ENCODE measurements at places on chromosomes 3 and 15.

DNA sequence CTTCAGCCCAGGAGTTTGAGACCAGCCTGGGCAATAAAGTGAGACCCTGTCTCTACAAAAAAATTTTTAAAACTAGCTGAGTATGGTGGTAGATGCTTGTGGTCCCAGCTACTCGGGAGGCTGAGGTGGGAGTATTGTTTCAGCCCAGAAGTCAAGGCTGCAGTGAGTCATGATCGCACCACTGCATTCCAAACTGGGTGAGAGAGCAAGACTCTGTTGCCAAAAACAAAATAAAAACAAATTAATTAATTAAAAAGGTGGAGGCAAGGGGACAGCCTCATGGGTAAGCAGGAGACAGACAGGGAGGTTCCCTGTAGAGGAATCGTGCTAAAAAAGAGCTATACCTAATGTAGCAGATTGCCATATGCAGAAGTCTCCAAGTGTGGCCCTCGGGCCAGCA lies 12.6 kb downstream of the HAPLN3 start:
- no peak for DNase-seq

DNA sequence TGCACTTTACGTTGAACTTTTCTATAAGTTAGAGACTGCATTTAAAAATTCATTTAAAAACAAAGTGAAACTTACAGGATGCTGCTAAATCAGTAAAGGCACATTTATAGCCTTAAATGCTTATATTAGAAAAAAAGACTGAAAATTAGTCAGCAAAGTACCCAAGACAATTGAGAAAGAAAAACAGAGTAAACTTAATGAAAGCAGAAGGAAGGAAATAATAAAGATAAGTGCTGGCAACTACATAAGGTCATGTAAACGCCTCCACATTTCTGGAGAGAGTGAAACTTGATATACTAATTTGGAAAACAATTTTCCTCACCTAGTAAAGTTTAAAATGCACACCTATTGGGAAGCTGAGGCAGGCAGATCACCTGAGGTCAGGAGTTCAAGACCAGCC lies 58.2 kb upstream of the ACAN start:
- no peak for DNase-seq

GRCh38 chr3:134039161-134039862 lies 9.6 kb upstream of the SLCO2A1 start:
- DNase-seq: no peak

DNA sequence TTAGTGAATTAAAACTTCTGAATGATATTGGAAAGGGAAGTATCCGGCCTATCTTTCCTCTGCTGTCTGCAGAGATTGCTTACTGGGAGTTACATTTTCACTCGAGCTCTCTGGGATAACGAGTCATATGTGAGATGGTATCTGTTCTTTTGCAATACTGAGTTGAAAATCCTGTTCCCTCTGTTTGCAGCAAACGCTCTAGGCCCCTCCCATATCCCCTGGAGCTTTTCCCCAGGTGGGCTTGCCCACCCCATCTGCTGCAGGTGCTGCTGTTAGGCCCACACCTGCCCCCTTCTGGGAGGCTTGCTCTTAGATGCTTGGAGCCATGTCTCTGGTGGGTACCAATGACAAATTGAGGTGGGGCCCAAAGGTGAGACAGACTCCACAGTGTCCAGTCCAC lies 42.7 kb upstream of the MTMR10 start:
- DNase-seq: no peak

DNA sequence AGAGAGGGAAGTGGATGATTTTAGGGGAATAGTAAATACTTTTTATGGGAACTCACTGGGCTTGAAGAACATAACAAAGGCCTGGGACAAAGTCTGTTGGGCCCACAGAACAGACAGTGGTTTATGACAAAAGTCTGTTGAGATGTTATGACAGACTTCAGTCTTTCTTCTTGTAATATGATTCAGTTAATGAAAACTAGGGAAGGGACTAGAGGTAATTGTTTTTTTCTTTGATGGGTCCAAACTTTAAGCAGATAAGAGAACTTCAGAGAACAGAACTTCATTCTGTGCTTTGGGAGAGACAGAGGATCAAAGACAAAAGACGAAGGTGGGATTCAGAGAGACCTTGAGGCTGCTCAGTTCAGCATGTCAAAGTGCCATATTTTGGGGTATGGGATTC lies 9.3 kb downstream of the CRYBG3 start:
- DNase-seq: no peak

GRCh38 chr3:49725906-49726681 lies 2.3 kb upstream of the GMPPB start:
- DNase-seq: no peak

- no peak for DNase-seq
These were observed 51.7 kb downstream of the ZIC4 start for GRCh38 chr3:147354623-147355022.

DNA sequence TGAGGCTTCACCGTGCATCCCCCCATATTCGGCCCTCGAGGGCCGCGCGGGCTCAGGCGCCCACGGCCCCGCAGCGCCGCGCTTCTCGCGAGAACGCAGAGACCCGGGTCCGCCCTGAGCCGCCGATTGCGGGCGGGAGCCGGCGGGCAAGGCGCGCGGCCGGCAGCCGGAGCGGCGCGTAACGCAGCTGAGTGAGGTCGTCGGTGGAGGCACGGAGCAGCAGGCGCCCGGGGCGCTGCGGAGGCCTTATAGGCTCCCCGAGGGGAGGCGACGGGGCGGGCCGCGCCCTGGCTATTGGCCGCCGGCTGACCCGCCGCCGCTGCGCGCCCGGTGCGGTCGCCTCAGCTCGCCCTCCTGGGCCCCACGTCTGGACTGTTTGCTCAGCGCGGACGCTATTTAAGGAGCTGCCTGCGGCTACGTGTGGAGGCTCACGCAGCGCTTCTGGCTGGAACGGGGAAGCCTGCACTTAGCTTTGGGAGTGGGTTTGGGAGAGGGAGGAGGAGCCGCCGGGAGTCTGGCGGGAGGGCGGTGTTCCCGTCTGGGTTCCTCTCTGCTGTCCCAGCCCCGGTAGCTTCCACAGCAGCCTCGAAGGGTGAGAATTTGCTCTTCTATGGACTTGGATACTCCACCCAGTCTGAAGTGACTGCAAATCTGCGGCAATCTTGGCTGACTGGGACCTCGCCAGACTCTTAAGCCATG lies at the start of gene PLOD2:
TSS of gene PLOD2 (minus strand) at position 221 of the 699 bp plus-strand sequence. CDS start at position 26, 195 bp downstream.
- peak; percentile 32 for DNase-seq

DNA sequence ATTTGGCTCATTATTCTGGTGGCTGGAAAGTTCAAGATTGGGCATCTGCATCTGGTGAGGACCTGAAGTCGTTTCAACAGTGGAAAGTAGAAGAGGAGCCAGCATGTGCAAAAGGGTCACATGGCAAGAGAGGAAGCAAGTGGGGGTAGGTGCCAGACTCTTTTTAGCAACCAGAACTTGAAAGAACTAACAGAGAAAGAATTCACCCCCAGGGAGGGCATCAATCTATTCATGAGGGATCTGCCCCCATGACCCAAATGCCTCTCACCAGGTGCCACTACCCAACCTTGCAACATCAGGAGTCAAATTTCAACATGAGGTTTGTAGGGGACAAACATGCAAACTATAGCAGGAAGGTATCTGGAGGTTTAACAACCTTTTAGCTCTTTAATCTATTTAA lies 10.3 kb upstream of the RYK start:
- DNase-seq: no peak

- DNase-seq: no peak
These were observed 68.0 kb downstream of the CNTN3 start for GRCh38 chr3:74546426-74546825.

DNA sequence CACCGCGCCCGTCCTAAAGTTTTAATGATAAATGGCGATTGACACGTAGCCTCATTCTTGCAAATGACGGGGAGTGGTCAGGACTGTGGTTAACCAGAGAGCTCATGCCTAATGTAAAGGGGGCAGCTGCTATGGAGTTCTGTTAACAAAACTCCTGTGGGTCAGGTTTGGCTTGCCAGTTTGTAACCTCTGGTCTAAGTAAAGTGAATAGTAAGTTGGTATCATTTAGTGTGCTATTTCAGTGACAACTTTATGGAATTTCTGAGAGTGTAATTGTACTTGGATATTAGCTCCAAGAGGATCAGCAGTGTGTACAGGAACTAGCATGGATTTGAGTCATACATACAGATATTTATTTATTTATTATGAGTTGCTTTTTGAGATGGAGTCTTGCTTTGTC lies 87.9 kb downstream of the RGMA start:
- no peak for DNase-seq

DNA sequence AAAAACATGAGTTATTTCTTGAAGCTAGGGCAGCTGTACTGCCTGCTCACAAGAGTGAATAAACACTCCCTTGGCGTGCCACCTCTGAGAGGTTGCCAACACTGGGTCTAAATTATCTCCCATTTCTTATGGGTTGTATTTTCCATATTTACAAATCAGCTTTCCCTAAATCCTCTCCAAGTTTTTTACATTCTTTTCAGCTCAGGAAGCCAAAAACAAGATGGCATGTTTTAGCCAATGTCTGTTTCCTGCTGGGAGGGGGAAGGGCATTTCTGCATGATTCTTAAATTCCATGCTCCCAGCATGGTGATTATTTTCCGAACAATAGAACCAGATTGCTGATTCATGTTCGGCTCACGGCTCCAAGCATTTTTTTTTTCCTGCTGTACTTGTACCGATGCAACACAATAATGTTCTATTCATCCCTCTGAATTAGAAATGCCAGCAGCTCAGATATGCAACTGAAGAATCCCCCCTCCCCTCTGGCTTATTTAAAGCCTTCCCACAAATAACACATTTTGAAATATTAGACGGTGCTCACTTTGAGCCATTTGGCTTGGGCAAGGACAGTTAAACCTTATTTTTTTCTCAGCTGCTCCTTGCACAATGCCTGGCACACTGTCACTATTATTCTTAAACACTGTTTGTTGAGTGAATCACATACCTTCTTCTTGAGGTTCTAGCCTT lies 252.5 kb downstream of the THRB start:
- no peak for DNase-seq

- no peak for DNase-seq
These were observed 227.7 kb upstream of the TPRG1 start for GRCh38 chr3:188944108-188944507.

GRCh38 chr3:81695302-81695701 lies 66.1 kb downstream of the GBE1 start:
- DNase-seq: no peak

Measured in GM10248 (cell line).